ENCODE measurements at places on chromosomes 6 and 20. TPM values are rescaled to one million over a fixed set of nuclear protein-coding genes. Genes with fewer than 3 reads are reported as not detected.

Gene ZBTB46
- 0.72 TPM for total RNA-seq

Gene SOBP
- 0.16 TPM for total RNA-seq

Gene RBPJL
- total RNA-seq = not detected

Gene MRPL2
- 37.5 TPM for total RNA-seq

Gene ANKRD6
- 3.8 TPM for total RNA-seq

Gene NFKBIL1
- total RNA-seq = 6.4 TPM

Gene C6orf52
- not detected for total RNA-seq

Gene METTL24
- not detected for total RNA-seq

Gene SPACA1
- not detected for total RNA-seq

Gene TMEM170B
- total RNA-seq = 1.7 TPM

Gene AIG1
- 16.5 TPM for total RNA-seq

Gene SRMS
- total RNA-seq = not detected

Gene TRIM27
- total RNA-seq = 22.0 TPM

Gene SAMD10
- total RNA-seq = 20.2 TPM

Gene FNDC11
- 0.99 TPM for total RNA-seq

Gene NKX2-4
- total RNA-seq = not detected

Gene FAM210B
- total RNA-seq = 15.9 TPM

Gene CSTF1
- 23.7 TPM for total RNA-seq

Gene FAM209B
- 3.2 TPM for total RNA-seq

Gene ARMC2
- 8.7 TPM for total RNA-seq

Gene SYCP2L
- total RNA-seq = not detected

Gene MEI4
- 0.20 TPM for total RNA-seq

Gene SPDEF
- total RNA-seq = 0.35 TPM

Gene SPATA25
- 1.3 TPM for total RNA-seq

Gene MATN4
- total RNA-seq = not detected

Gene CEP43
- total RNA-seq = 24.0 TPM

Gene NTSR1
- total RNA-seq = 0.10 TPM

Gene CST5
- total RNA-seq = not detected

Gene RIMS4
- not detected for total RNA-seq

Gene CCN2
- 0.20 TPM for total RNA-seq

Data from T-helper 17 cell (primary cell).